ENCODE measurements at places on chromosomes 1 and 21. TPM values are rescaled to one million over a fixed set of nuclear protein-coding genes. Genes with fewer than 3 reads are reported as not detected.

TNNT2 gene
- total RNA-seq: not detected

CFHR2 gene
- total RNA-seq: not detected

MMP23B gene
- 111 TPM for total RNA-seq

RCSD1 gene
- total RNA-seq: 13.4 TPM

PAFAH2 gene
- 24.6 TPM for total RNA-seq

COL11A1 gene
- not detected for total RNA-seq

ZNF669 gene
- 2.7 TPM for total RNA-seq

Measured in stomach (tissue), 19 donors.